ENCODE measurements at places on chromosomes 5 and 9.

- no peak for DNase-seq
Measured at GRCh38 chr5:166649676-166650075, 1641.8 kb upstream of the WWC1 start.

DNA sequence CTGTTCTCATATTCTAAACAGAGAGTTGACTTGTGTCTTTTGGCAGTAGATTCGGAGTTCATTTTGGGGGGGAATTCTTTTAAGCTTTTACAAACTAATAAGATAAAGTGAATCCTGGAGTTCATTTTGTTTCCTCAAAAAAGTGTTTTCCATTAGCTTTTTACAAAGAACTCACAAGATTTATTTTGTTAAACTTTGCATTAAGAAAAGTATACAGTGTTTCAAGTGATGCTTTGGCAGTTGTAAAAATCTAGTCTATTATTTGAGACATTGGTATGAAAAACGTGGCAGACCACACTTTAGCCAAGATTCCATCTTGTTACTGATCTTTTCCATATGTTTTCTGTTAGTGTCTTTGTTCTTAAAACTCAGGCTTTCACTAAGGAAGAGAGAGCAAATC is 1.2 kb upstream of the OMD start:
- DNase-seq = no peak

DNA sequence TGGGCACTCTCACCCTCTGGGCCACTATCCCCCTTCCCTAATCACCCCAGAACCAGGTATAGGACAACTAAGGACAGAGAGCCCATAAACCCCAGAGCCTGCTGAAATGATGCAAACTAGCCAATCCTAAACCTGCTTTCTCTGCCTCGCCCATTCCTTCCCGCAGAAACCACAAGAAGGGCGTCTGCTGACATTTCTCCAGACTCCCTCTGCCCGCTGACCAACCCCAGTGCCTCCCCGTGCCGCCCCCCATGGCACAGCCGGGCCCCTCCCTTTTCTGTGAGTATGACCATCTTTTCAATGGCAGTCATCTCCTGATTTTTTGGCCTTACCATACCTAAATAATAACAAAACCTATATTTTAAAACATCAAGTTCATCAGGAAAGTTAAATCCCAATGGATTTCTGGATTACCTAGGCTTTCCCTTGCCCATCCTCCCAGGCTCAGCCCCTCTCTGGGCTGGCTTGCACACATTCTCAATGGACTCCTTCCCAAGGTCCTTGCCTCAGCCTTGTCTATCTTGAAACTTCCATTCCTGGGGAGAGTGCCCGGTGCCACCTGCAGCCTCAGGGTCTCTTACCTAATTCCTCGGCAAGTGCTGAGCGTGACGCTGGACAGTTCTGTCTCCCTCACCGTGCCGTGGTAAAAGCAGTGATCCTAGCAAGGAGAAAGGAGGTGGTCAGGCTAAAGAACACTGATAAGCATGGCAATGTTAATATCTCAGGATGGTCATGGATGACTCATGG is 45.2 kb downstream of the ADAM19 start:
- DNase-seq = no peak

DNA sequence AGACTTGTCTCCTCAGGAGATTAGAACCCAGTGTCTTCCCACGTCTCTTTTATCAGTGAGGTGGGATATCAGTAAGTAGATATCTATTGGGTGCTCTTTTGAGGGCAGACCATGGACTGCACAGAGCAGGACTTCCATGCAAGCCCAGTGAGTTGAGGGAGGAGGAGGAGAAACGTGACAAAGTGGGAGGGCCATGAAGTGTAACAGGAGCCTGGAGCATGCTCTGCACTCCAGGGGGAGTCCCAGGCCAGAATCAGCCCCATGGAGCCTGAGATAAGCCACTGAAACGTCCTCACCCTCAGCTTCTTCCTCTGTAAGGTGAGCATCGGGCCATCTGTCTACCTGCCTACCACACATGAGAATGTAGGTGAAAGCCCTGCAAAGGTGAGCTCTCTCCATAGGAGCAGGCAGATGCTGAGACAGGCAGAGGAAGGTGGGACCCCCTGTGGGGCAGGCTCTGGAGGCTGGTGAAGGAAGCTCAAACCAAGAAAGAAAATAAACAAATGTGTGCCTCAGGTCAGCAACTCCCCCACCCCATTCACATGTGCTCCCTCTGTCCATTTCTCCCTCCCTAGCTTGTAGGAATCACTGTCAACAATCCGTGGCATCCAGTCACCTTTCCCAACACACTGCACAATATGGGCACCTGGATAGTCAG is 87.4 kb downstream of the NRG2 start:
- DNase-seq = no peak

DNA sequence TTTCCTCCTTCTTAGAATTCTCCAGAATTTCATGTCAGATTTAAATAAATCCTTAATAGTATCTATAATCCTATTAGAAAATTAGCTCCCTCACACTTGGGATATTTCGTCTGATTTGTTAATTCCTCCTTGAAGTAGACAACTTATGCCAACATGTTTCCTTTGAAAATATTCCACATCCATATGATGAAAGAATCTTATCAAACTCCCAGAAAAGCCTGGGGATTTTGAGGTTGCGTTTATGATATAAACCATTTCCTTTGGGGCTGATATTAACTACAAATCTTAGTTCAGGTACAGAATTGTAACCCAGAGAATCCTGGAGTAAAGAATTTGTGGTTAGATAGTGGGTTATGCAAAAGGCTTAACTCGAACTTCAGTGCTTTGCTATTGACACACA is 2373.8 kb upstream of the ACO1 start:
- DNase-seq = no peak

DNA sequence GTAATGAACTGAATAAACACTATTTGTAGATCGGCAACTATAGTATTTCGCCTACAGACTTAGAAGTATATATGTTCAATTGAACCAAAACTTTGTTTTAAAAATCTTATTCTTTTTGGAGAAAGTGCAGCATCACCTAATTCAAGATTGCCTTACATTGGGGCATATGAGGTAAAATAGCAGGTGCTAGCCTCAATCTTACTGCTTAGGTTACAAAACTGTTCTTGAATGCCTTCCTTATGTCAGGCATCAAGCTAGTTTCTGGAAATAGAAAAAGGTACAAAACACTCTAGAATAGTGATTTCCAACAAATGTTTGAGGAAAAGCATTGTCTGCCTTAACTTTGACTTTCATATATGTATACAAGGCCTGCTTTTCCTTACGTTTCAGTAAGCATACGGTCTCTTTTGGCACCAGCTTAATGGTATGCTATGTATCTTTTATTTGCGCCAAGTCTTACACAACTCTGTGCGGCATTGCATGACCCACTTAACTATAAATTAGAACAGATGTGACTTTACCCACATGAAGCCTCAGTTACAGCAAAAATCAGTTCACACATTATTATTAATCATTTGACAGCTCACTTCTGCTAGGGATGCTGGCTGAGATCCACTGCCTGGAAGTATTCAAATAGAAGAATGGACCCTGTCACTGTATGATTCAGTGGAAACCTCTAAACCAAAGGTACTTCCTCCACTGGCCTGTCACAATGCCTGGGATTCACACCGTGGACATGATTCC is 174.1 kb downstream of the PRELID2 start:
- DNase-seq = no peak

DNA sequence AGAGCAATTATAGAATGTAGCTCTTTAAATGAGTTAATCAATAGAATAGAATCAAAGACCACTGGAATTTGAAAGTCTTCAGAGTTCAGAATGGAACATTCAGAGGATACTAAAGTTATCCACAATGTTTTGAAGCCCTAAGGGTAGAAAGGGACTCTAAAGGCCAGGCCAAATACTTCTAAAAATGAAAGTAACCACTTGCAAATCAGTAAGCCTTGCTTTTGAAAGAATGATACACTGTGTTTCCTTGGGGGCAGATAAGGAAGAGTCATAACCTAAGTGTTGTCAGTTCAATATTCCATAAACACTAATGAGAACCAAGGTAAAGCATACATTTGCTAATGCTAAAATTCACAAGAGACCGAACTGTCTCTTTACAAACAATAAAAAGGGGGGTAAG is 813.5 kb downstream of the PTPRD start:
- DNase-seq = no peak

- DNase-seq = no peak
Measured at GRCh38 chr9:35318741-35319140, 156.9 kb downstream of the UNC13B start.

- no peak for DNase-seq
Measured at GRCh38 chr9:69874301-69875060, 53.9 kb downstream of the CFAP95 start.
